ENCODE measurements at places on chromosomes 11 and 22. TPM values are rescaled to one million over a fixed set of nuclear protein-coding genes. Genes with fewer than 3 reads are reported as not detected.

The ART1 gene
- total RNA-seq = not detected

The ANGPTL5 gene
- total RNA-seq = not detected

The ART5 gene
- 0.60 TPM for total RNA-seq

The DLAT gene
- 24.1 TPM for total RNA-seq

The SLN gene
- not detected for total RNA-seq

The APLNR gene
- 0.16 TPM for total RNA-seq

The TEX54 gene
- 4.8 TPM for total RNA-seq

The EHBP1L1 gene
- total RNA-seq = 2.4 TPM

The SAC3D1 gene
- 9.5 TPM for total RNA-seq

The OR51B2 gene
- 0.43 TPM for total RNA-seq

The GGT5 gene
- total RNA-seq = 0.21 TPM

The C11orf16 gene
- 0.39 TPM for total RNA-seq
